ENCODE measurements at places on chromosomes 7 and 10.

GRCh38 chr10:103692952-103693811 is 162.2 kb downstream of the SH3PXD2A start:
- DNase-seq = no peak

GRCh38 chr7:47143339-47143738 is 438.6 kb downstream of the TNS3 start:
- no peak for DNase-seq

DNA sequence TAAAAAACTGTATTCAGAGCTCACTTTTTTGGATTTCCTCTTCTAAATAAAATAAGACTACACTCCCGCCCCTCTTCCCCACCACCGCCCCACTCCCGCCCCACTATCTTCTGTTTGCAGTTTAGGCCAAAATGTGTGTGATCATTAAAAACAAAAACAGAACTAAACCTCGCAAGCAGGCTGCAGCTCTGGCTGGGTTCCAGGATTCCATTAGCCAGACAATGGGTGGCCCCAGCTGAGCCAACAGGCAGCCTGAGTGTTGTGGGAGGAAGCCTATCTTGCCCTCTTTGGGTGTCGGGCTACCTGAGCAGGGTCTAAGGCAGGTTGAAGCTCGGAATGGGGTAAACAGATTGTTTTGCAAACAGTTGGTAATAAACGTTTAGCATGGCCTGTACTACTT is 41.7 kb downstream of the ARL4A start:
- DNase-seq = peak; percentile 93

DNA sequence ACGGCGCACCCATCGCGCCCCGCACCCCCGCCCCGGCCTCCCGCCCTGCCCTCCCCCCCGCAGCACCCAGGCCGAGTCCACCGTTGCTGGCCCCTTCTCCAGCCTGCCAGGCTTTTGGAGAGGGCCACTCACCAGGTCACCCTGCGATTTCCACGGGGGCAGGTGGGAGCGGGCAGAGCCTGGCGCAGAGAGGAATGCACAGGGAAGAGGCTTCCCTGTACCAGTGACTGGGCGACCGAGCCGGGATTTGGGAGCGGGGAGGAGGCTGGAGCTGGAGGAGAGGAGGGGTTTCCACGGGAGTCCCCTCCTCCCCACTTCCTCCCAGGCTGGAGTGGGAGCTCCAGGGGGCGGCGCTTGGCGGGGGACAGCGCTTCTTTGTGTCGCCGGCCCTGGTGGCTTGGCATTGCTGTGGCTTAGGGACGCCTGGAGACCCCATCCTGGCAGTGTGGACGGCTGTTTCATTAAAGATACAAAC is 19.3 kb downstream of the TCAF1 start:
- peak; percentile 74 for DNase-seq

GRCh38 chr7:107754642-107755041 is 10.7 kb downstream of the CBLL1 start:
- DNase-seq = no peak

GRCh38 chr10:46516660-46517416 is 39.6 kb downstream of the GPRIN2 start:
- DNase-seq = no peak

- no peak for DNase-seq
These were observed 3.3 kb downstream of the AVPI1 start for GRCh38 chr10:97683556-97684367.

DNA sequence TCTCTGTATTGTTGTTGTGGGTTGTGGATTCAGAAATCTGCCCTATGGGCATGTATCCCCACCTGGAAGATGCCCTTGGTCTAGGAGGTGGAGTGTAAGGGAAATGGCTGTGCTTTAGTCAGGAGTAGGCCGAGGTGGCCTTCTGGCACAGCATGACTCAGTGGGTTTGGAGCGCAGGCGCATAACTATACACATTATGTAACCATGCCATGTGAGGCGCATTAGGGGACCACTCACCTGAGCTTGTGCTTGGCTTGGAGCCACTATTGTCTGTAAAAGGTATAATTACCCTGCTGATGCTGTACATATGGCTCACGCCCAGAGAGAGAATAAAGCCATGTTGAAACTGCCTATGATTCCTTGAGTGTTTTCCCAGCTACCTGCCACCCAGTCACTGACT is 20.6 kb upstream of the ADAMTS14 start:
- DNase-seq = no peak

DNA sequence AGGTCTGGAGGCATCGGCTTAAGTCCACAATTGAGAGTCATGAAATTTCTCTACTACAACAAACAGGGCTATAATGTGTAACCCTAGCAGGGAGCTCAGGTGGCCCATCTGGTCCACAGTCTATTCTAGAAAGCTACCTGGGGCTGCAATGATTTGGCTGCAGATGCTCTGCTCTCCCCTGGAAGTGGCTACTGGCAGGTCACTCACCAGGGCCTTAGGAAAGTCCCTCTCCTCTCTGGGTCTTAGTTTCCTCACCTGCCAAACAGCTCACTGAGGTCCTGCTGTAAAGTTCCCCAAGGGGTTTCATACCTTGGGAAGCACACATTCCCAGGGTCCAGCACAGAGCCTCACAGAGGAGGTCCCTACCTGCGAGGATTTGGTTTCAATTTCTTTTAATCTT is 2.5 kb downstream of the IGFBP3 start:
- DNase-seq = no peak

DNA sequence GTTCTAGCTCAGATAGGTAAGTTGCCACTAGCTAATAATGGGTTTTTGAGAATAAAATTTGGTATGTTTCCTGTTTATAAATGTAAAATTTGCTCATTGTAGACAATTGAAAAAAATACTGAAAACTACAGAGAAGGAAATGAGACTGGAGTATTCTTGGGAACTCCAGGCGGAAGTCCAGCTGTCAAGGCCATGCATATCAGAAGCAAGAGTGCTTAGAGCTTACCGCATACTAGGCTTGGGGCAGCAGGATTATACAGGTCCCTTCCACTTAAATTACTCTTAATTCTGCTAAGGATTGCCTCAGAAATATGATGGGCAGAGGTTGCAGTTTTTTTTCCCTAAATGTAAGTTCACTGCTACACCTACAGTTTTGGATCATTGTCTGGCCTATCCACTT is 26.6 kb downstream of the UMAD1 start:
- DNase-seq = no peak

GRCh38 chr10:131964298-131964697 is 17.4 kb downstream of the BNIP3 start:
- DNase-seq = no peak

All from NCI-H2081 treated with DMSO at 0.1 percent for 48 hours (cell line).